Anterior cingulate cortex (tissue), 58 donors: ENCODE measurements at places on chromosomes 2 and 18.
A peak's percentile ranks its signal among the peaks of the same experiment; 100 is the strongest.

DNA sequence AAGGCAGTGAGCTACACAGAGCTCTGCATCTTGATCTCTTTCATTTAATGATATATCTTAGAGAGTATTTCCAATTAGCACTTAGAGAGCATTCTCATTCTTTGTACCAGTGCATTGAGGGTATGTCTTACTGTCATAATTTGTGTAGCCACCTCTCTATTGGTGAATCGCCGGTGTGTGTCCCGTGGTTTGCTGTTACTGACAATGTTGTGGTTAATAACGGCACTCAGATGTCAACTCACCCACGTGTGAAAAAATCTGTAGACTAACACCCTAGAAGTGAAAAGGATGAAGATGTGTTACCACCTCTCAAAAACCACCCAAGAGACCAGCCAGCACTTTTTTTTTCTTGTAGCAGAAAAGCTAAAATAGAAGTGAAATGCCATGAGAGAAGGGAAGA lies 37.1 kb downstream of the TEX51 start:
- DNase-seq: no peak

DNA sequence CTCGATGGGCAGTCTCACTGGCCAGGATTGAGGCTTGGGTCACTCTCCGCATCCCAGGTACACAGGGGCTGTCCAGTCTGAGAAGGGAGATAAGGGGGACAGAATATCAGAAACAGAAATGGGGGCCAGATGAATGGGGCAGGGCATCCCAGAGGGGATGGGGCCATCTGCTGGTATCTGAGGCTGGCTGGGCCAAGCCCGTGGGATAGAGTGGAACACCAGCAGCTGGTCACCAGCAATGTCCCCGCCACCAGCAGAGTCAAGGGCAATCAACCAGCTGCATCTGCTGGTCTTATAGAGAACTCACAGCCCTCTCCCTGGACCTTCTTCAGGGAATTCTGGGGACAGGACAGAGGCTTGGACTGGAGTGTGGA lies 128.8 kb upstream of the HAAO start:
- no peak for DNase-seq

DNA sequence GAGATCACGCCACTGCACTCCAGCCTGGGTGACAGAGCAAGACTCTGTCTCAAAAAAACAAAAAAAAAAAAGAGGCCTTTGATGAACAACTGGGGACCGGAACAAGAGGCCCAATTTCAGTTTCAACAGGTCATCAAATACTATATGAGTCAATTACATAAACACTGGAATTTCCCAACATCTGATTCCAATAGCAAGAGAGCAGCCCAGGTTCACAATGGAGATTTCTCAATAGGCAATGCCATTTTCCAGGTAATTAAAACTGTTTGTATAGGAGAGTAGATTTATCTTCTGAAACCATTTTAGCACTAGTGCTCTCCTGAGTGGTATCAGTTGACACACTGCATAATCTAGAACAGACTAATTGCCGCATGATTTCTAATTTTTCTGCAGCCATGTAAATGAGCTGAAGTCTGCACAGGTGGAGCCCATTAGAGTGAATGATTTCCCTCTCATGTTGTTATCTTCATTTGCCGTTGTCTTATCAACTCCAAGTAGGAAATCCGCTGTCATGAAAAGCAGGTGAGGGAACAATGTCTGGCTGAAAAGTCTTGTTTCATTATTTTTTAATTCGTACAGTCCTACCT lies 264.1 kb upstream of the MEIS1 start:
- DNase-seq: no peak

- peak; percentile 31 for DNase-seq
Observed at GRCh38 chr2:134183679-134184078, 70.2 kb upstream of the MGAT5 start.

DNA sequence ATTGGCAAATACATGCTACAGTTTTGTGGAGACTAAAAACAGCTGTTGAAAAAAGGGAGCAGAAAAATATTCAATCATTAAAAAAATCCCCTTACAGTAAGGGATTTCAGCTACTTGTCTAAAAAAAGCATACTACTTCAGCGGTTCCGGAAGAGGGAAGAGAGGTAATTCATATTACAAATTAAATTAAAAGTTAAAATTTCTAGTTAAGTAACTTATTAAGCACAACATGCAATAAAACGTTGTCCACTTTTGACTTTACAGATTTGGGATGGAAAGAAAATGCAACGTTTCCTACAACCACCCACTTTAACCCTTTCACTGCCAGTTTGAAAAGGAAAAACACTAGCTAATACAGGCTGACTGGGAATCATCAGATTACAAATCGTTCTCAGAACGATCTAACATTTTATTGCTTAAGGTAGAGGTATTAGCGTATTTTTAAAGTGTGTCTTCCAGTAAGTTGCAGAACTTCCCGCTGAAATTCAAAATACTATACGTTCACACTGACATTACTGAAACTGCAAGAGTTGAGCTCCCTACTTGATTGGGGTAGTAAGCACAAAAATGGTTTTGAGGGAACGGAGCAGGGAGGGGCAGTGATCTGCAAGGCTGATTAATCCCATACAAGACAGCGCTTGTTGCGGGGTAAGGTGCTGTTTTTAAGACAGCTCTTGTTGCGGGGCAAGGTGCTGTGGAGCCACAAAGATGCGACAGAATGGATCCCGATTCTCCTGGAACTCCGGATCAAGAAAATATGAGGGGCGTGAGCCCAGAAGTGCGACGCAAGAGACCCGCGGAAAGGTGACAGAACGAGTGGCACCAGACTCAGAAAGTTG lies 743 bp downstream of the HADHA start:
- DNase-seq: no peak

GRCh38 chr2:189124175-189124574 lies 55.4 kb downstream of the COL5A2 start:
- DNase-seq: no peak

DNA sequence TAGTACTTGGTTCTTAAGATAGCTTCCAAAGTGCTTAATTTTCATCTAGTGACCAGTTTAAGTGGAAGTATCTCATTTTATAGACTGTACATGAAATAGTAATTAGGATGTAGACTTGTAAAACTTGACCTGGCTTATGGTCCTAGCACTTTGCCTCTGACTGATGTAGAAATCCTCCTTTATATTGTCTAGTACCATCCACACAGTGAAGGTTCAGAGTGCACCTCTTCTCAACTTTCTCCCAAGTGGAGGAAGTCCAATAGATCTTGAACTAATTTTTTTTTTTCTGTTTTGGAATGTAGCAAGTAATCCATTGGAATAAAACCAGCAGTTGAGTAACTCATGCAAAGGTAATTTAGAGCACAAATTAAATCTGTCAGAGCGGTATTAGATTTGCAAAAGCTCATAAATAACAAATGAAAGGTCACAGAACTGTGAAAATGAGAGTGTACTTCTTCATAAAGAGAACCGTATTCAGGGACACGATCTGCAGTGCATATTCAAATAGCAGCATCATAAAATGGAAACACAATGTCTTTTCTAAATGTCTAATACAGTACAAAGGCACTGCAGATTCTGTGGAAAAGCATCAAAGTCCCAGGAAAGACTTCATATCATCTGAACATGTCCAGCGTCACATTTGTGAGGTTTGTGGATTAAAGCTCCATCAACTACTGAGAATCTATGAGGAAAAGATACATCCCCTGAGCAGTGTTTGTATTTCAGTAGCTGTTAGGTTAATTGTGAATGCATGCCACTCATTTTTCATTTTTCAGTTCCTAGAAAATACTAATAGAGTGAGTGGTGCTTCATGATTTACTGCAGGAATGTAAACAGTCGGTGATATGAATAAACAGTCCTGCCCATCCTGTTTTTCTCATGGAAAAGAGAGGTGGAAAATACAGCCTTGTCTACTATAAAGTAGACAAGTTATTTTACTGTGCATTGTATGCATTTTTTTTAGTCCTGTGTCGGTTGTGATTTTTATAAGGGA lies 100.7 kb downstream of the LYPD6 start:
- no peak for DNase-seq

DNA sequence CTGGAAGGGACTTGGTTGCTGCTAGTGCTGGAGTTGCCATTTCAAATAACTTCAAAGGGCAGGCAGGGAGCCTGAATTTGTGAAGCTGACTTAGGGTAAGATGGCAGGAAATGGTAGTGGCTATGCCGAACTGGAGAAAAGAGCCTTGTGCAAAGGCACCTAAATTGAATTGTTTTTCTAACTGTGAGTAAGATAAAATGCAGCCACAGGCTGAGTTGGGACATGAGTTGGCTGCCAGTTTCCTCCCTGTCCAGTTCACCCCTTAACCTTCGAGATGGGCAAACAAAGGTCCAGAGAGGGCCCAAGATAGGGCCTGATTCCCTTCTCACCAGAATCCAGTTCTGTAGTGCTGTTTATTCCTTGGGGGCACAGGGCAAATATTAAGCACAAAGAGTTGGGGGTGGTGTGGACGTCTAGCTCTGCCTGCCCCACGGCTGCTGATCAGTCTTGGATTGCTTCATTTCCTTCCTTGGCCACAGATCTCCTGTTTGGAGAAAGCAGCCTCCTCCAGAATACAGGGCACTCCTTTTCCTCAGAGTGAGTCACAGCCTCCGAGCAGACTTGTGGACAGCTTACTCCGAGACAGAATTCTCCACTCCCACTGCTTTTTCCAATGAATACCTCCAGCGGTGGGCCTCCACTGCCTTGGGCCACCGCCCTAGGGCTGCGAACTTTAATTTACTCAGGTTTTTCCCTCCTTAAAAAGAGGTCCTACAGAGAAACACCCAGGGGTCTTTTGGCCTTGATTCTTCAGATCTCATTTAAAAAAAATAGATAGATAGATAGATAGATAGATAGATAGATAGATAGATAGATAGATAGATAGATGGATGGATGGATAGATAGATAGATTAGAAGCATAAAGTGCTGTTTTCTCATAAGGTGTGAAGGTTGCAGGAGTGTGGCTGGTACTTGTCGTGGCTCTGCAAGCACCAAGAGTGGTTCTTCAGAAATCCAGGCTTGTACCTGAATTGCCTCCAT lies 18.4 kb upstream of the SLC20A1 start:
- DNase-seq: no peak

DNA sequence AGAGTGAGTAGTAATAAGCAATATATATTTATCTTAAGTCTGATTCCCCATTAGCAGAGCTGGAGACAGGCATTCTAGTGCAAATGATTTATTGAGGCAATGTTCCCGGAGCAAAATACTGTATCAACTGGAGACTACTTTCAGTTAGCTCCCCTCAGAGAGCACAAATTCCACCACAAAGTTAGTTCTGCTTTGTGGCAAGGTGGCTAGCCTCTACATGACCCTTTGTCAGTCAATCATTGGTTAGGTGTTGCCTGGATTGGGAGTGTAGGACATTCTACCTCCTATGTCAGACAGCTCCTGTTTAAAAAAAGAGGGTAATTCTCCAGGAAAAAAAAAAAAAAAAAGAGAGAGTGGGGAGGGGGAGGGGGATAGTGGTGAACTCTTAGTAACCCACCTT lies 402.2 kb downstream of the NR4A2 start:
- no peak for DNase-seq

DNA sequence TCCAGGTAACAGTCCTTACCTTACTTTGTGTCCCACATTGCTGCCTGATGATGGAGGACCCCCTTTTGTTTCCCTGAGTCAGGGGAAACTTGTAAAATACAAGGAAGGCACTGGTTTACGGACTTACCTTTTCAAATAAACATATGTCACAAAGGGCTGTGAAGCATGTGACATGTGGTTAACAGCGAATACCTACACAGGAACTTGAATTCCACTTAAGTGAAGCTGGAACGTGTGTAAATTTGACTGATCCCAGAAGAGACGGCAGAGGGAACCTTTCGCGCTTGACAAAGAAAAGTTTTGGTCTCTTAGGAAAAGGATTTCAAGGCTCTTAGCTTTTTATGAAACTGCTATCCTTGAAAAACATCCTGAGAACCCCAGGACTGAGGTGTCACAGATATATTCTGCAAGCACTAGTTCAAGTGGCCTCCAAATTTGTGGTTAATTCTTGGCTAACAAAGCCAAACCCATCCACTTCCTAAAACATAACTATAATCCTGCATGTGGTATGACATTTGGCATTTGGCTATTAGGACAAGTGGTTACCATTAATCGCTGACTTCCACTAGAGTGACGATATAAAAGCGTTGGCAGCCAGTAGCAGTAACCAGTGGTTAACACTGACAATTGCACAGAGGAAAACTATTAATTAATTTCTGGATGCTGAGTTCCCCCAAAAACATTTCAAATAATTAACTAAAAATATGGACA lies 55.6 kb downstream of the ITGB6 start:
- no peak for DNase-seq

- no peak for DNase-seq
Observed at GRCh38 chr18:22465859-22466457, 48.2 kb upstream of the CTAGE1 start.

GRCh38 chr2:34188464-34189303 lies 589.6 kb upstream of the FAM98A start:
- DNase-seq: no peak

- DNase-seq: no peak
Observed at GRCh38 chr2:118539290-118539689, 308.2 kb downstream of the EN1 start.

- no peak for DNase-seq
Observed at GRCh38 chr2:119792907-119793312, 33.2 kb downstream of the PTPN4 start.
